ENCODE measurements at places on chromosomes 4 and X. TPM values are rescaled to one million over a fixed set of nuclear protein-coding genes. Genes with fewer than 3 reads are reported as not detected.

The NPY2R gene
- total RNA-seq = 2.2 TPM

The RGN gene
- total RNA-seq = 30.8 TPM

The COL25A1 gene
- total RNA-seq = 6.7 TPM

The MEPE gene
- total RNA-seq = 13.3 TPM

The PI4K2B gene
- total RNA-seq = 2.5 TPM

The RNF128 gene
- total RNA-seq = 5.8 TPM

The HSFX3 gene
- total RNA-seq = not detected

The LUZP4 gene
- not detected for total RNA-seq
